ENCODE measurements at places on chromosomes 7 and 10. TPM values are rescaled to one million over a fixed set of nuclear protein-coding genes. Genes with fewer than 3 reads are reported as not detected.

SLC26A3 gene
- not detected for total RNA-seq

TMEM236 gene
- total RNA-seq: not detected

SEMA3E gene
- 0.61 TPM for total RNA-seq

PDCD11 gene
- 98.2 TPM for total RNA-seq

PKD1L1 gene
- total RNA-seq: 0.29 TPM

EIF4H gene
- 322 TPM for total RNA-seq

CRPPA gene
- total RNA-seq: 1.5 TPM

HTR5A gene
- not detected for total RNA-seq

GPR146 gene
- 1.8 TPM for total RNA-seq

MGMT gene
- total RNA-seq: 24.2 TPM

ATE1 gene
- total RNA-seq: 28.6 TPM

ARHGEF5 gene
- 2.3 TPM for total RNA-seq

HOXA1 gene
- 1.1 TPM for total RNA-seq

EBLN1 gene
- not detected for total RNA-seq

GLCCI1 gene
- 2.8 TPM for total RNA-seq

SPDYE8 gene
- total RNA-seq: not detected

ECHDC3 gene
- total RNA-seq: not detected

CCDC3 gene
- 0.50 TPM for total RNA-seq

PRTFDC1 gene
- not detected for total RNA-seq

SLC16A9 gene
- total RNA-seq: 0.87 TPM

TNS3 gene
- 31.9 TPM for total RNA-seq

NRCAM gene
- total RNA-seq: 1.8 TPM

GATA3 gene
- 0.87 TPM for total RNA-seq

FAM237B gene
- not detected for total RNA-seq

CHPF2 gene
- total RNA-seq: 40.2 TPM

ZPBP gene
- not detected for total RNA-seq

GPRIN2 gene
- not detected for total RNA-seq

THSD7A gene
- total RNA-seq: 0.38 TPM

OLAH gene
- not detected for total RNA-seq

GRID2IP gene
- not detected for total RNA-seq

WNT2 gene
- not detected for total RNA-seq

IGFBP3 gene
- total RNA-seq: 159 TPM

Measured in A375 (cell line).